GM10248 (cell line): ENCODE measurements at places on chromosomes 2 and 18.

DNA sequence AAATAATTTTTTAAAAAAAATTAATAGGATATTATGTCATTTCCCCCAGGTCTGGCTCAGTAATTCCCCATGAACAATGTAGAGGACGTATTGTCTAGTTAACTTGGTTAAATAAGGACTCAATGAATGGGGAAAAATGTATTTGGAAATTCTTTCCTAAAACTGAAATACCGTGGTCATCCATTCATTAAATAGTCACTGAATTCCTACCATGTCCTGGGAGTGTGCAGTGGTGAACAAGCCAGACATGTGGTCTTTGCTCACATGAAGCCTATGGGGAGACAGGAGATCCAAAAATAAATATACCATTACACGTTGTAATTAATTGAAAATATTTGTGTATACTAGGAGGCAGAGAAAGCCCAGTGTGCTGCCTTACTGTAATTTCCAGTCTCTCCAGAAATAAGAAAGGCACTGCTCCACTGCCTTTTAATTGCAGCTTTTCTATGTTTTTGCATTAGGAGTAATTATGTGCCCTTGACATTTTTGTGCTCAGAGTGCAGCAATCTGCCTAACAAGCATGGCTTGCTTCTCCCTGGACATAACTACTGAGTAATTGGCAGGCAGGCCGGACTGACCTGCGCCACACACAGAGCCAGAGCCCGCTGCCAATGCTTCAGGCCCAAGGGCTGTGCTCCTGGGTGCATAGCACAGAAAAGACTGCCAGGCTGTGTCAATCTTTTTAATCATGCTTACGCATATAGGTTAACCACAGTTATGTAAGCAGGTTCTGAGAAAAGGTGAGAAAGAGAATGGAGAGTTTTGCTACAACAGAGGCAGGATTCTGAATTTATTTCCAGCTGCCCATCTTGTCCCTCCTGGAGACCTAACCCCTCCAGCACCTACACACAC lies 22.2 kb upstream of the TTC39C start:
- no peak for DNase-seq

- DNase-seq: no peak
Measured at GRCh38 chr2:172896661-172897081, 161.0 kb downstream of the RAPGEF4 start.

- DNase-seq: no peak
Measured at GRCh38 chr2:102621630-102622029, 2.3 kb downstream of the SLC9A2 start.

- no peak for DNase-seq
Measured at GRCh38 chr2:106628377-106628776, 141.2 kb downstream of the CD8B2 start.

- no peak for DNase-seq
Measured at GRCh38 chr2:237472187-237472712, 14.8 kb upstream of the MLPH start.

DNA sequence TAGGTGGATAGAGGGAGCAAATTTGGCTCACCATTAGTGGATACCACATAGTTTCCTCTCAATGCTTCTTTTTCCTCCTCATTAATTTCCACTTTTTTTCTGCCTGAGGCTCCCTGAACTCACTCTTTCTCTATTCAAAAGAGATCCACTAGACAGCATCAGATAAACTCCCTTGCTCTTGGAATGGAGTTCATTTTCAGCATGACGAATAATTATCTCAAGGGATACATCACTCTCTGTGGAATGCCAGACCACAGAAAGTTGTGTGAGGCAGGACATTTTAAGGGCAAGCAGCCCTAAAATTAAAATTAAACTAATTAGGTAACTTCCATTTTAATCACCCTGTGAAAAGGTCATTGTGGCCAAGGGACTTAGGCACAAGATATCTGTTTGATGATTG lies 1920.1 kb upstream of the CELF4 start:
- no peak for DNase-seq

DNA sequence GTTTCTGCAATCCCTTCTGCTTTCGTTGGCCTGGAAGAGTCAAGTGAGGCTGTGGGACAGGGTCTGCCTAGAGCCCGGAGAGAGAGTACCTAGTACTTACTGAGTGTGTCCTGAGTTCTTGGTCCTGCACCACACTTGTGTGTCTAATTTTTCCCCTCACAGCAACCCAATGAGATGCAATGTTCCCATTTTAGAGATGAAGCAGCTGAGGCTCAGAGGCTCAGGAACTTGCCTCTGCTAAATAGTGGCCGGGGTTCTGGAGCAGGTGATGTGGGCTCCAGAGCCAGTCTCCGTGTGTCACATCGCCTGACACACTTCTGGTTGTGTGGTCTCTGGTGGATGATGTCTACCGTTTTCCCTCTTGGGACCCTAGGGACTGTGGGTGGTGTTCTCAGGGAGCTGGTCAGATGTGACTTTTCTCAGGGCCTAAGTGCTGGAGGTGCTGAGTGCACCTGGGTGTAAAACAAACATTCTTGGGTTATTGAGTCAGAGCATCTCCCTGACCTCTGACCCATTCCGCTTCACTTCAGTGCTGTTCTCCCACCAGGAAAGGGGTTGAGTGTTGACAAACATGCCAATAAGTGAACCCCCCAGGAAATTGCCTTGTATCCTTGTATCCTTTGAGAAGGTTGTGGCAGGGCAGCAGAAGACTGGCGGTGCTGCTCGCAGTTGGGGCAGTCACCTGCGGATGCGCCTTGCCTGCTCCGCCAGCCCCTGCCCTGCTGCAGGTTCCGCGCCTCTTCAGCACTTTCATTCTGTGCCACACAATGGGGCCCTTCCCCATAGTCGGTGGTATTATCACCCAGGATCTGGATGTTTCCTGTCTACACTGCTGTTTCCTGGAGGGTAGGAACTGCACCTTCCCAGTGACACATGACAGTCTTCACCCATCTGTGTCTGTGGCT lies 32.1 kb downstream of the HK2 start:
- no peak for DNase-seq

- DNase-seq: no peak
Measured at GRCh38 chr2:61619561-61619960, 81.4 kb upstream of the XPO1 start.

- peak; percentile 15 for DNase-seq
Measured at GRCh38 chr2:135916207-135916606, 40.0 kb upstream of the MCM6 start.

- no peak for DNase-seq
Measured at GRCh38 chr2:40299173-40299572, 152.7 kb downstream of the SLC8A1 start.

- no peak for DNase-seq
Measured at GRCh38 chr2:144459937-144460336, 60.0 kb downstream of the ZEB2 start.
